NCI-H1694 (cell line): ENCODE measurements at places on chromosomes 2 and 18.
A peak's percentile ranks its signal among the peaks of the same experiment; 100 is the strongest.

DNA sequence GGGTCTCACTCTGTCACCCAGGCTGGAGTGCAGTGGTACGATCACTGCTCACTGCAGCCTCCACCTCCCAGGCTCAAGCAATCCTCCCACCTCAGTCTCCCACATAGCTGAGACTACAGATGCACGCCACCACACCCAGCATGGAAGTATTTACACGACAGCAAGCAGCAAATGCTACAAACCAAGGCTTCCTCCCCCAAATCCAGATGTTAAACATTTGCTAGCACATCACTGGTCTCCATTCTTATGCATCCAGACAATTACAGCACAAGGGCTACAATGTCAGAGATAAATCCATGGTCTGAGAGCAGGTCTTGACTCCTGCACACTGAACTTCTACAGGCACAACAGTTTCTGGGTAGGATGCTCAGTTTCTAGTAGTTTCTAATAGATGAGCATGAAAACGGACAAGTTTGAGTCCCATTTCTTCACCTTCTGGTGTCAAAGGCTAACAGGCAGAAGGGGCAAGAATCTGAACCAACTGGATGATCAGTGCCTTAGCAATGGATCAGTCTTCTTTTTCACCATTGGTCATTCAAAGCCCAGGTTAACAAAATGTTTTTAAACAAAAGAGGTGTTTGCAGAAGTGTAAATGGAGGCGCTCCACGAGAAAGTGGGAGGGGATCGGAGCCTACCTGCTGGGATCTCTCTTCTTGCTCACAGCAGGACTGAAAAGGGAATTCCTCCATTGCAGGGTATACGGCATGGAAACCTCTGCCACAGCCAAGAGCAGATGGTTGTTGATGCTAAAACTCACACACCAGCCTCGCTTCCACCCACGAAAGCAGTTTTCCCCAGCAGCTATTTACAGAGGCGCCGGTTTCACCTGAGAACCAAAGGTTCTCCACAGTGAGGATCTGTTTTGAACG, 135.0 kb upstream of the ARL4C start:
- DNase-seq = no peak

GRCh38 chr18:44791520-44791919, 110.8 kb downstream of the SETBP1 start:
- DNase-seq = no peak

GRCh38 chr2:223042284-223042683, 9.7 kb upstream of the KCNE4 start:
- DNase-seq = no peak

GRCh38 chr2:149015501-149015900, 23.0 kb upstream of the LYPD6B start:
- DNase-seq = no peak

GRCh38 chr2:10375570-10376281, 72.4 kb downstream of the ODC1 start:
- no peak for DNase-seq

DNA sequence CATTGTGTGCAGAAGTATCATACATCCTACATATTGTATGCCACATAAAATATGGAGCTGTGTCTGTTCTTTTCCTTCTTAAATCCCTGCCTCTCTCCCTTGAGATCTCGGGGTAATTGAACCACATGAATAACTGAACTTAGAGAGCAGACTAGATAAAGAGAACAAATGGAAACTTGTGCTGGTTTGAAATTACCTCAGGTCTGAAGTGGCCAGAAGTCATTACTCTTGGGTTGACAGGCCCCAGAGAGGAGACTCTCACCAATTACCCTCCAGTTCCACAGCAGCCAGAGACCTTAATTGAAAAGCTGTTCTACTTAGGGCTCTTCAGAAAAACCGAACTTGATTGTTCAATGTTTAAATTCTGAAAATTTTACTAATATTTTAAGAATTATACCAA, 5.0 kb upstream of the ADAM17 start:
- no peak for DNase-seq

- no peak for DNase-seq
These were observed 46.6 kb downstream of the ZNF516 start for GRCh38 chr18:76448256-76449110.

DNA sequence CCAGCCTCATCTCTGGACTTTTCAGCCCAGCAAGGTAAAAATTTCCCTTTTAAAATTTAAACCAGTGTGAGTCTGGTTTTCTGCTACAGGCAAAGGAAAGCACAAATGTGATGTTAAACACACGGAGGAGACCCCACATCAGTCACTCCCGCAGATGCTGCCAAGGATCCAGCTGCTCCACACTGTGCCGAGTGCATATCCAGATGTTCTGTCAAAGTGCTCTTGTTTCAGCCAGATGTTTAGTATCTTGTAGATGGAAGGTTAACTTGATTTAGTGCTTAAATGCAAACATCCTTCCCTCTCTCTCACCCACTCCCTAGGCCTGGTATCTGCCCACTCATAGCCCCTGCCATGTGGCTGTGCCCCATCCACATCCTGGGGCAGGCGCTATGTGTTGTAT, 15.8 kb upstream of the ATOH8 start:
- no peak for DNase-seq

DNA sequence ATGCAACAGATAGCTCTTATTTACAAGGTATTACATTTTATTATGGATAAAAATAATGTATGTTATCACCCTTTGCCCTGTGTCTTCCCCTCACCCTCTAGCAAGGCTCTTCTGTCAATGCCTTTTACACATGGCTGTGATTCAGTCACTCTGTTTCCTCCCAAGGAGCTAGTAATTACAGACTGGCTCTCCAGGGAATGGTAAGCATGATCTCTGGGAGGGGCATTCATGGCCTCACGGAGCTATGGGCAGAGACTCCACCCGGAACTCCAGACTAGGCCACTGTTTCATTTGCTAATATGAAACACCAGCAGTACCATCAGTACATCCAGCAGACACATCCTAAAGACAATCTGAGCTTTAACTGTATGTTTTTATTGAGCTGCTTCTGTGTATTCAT, 410.9 kb upstream of the CYRIA start:
- no peak for DNase-seq

GRCh38 chr2:232204457-232204931, 174.1 kb upstream of the ALPP start:
- DNase-seq = no peak

DNA sequence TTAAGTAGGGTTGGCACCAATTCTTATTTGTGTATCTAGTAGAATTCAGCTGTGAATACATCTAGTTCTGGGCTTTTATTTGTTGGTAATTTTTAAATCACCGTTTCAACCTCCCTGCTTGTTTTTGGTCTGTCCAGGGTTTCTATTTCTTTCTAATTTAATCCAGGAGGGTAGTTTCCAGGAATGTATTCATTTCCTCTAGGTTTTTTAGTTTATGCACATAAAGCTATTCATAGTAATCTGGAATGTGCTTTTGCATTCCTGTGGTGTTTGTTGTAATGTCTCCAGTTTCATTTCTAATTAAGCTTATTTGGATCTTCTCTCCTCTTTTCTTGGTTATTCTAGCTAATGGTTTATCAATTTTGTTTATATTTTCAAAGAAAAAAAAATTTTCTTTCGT, 1361.8 kb upstream of the DDX18 start:
- no peak for DNase-seq

- no peak for DNase-seq
These were observed 1988.8 kb upstream of the PIK3C3 start for GRCh38 chr18:39966275-39966674.

GRCh38 chr2:109203246-109204011, 74.4 kb downstream of the SH3RF3 start:
- DNase-seq = no peak

DNA sequence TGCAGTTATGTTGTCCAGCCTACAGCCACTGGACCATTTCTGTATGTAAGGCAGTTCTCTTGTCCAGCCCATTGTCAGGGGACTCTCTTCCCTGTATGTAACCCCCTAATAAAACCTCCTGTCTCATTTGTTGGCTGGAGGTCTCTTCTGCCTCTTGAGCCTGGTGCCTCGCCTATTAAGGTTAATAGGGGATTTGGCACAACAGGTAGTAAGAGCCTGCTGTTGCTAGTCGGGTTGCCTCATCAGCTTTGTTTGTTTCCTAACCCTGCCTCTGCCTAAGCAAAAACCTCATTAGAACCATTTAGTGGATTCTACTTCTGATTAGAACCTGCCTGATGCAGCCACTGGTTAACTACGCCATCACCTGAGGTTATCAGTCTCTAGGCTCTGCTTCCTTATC, 62.2 kb upstream of the STPG4 start:
- DNase-seq = no peak

- no peak for DNase-seq
These were observed 259.2 kb downstream of the OSR1 start for GRCh38 chr2:19099181-19099580.

- no peak for DNase-seq
These were observed 33.7 kb downstream of the SFT2D3 start for GRCh38 chr2:127735044-127735443.

GRCh38 chr2:76169276-76170008, 458.7 kb upstream of the GCFC2 start:
- DNase-seq = peak; percentile 42

GRCh38 chr2:85583667-85584353, 421 bp upstream of the VAMP5 start:
- no peak for DNase-seq

- no peak for DNase-seq
These were observed 582 bp downstream of the RIOK3 start for GRCh38 chr18:23453680-23454058.

- DNase-seq = no peak
These were observed 129.5 kb upstream of the NYAP2 start for GRCh38 chr2:225270053-225270452.

DNA sequence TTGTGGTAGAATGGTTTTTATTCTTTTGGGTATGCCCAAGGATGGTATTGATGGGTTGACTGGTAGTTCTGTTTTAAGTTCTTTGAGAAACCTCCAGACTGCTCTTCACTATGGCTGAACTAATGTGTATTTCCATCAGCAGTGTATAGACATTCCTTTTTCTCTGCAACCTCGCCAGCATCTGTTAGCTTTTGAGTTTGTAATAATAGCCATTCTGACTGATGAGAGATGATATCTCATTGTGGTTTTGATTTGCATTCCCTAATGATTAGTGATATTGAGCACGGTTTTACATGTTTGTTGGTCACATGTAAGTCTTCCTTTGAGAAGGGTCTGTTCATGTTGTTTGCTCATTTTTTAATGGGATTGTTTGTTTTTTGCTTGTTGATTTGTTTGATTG, 1348.7 kb upstream of the NXPH2 start:
- no peak for DNase-seq

DNA sequence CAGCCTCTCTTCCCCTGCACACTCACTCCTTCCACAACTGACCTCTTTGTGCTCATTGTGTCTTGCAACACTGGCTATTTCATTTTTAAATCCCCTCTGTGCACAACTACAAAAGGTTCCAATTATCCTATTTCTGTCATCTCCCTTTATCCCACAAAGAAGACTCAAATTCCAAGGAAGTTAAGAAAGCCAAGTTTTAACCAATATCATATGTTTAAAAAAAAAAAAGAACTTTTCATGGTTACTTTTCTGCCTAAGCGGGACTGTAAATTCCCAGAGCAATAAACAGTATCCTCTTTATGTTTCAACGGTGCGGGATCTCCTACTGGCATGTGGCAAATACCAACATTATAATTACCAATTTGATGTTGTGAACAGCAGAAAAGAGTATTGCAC, 83.8 kb downstream of the DOCK10 start:
- DNase-seq = no peak

- DNase-seq = no peak
These were observed 418.9 kb downstream of the EPHA4 start for GRCh38 chr2:221153226-221153625.

GRCh38 chr2:219368690-219369191, 19.0 kb downstream of the DNPEP start:
- no peak for DNase-seq

DNA sequence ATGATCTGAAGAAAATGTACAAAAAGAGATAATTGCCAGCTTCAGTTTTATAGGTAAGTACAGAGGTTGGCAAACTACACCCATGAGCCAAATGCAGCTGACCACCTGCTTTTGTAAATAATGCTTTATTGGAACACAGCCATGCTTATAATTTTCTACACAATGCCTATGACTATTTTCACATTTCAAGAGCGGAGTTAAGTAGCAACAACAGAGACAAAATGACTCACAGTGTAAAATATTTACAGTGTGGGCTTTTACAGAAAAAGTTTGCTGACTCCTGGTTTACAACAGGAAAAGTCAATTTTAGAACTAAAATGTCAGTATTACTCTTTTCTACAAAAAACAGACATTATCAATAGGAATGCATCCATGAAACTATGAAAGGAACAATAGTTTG, 26.0 kb downstream of the CWC22 start:
- DNase-seq = no peak

DNA sequence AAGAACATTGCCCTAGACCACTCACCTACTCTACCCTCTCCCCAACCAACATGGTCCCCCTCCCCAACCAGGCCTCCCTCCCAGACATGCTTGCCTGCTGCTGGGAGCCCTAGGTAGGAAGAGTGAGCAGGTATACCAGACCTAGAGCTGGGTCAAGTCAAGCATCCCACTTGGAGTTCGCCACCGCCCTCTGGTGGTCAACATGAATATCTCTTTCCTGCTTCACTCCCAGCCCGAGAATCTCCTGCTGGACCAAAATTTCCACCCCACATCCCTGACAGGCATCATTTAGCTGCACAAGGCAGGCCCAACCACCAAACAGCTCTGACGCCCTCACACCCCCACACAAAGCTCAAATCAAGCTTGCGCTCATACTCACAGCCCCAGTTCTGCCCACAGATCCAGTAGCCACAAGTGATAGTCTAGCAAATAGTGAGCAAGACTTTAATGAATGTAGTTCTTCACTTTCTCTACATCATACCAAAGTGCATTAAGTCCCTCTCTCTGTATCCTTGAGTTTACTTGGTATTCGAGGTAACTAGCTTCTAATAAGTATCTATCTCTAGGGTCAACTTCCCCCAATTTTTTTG, 116.0 kb downstream of the TNS1 start:
- peak; percentile 62 for DNase-seq

DNA sequence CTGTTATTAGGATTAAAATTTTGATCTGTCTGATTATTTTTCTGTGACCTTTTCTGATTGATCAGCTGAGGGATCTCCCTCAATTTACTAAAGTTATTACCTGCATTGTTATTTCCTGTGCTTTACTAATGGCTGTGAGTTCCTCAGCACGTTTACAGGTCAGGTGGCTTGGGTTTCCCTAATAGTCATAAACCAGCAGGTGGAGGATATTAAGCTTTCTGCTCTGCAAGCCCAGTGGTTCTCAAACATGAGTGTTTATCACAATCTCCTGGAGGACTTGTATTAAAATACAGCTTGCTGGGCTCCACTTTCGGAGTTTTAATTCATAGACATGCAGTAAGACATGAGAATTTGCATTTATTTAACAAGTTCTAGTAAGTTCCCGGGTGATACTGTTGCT, 22.4 kb upstream of the UGP2 start:
- DNase-seq = no peak
